ENCODE measurements at places on chromosomes 16 and 17. TPM values are rescaled to one million over a fixed set of nuclear protein-coding genes. Genes with fewer than 3 reads are reported as not detected.

Gene G6PC1
- total RNA-seq = 0.06 TPM

Gene MINK1
- total RNA-seq = 42.7 TPM

Gene PTGES3L
- 7.8 TPM for total RNA-seq

Gene CIBAR2
- not detected for total RNA-seq

Gene FN3KRP
- total RNA-seq = 17.0 TPM

Gene RRAD
- total RNA-seq = 63.9 TPM

Gene BCAS3
- 25.7 TPM for total RNA-seq

Gene KCNH4
- total RNA-seq = 0.19 TPM

Gene NOMO2
- 91.6 TPM for total RNA-seq

Gene KRT23
- total RNA-seq = not detected

Gene TMIGD1
- total RNA-seq = 0.29 TPM

Gene FNDC8
- not detected for total RNA-seq

Gene CETP
- not detected for total RNA-seq

Gene TRIM16
- total RNA-seq = 23.7 TPM

Gene CBFA2T3
- 3.7 TPM for total RNA-seq

Gene FOXJ1
- not detected for total RNA-seq

Gene NPIPA8
- total RNA-seq = not detected

Gene ZNF423
- total RNA-seq = 8.7 TPM

Gene DDX52
- 13.3 TPM for total RNA-seq

Gene CPNE2
- 27.7 TPM for total RNA-seq

Gene GPR139
- not detected for total RNA-seq

Gene CCDC144A
- total RNA-seq = 3.4 TPM

Gene FSCN2
- total RNA-seq = 1.2 TPM

Gene ZNF747
- total RNA-seq = 19.5 TPM

Gene FOXO3B
- total RNA-seq = 7.8 TPM

Gene SOST
- not detected for total RNA-seq

Gene NEK8
- total RNA-seq = 2.1 TPM

Gene NACA2
- total RNA-seq = not detected

Gene TPSD1
- total RNA-seq = 1.7 TPM

Gene NUFIP2
- 31.2 TPM for total RNA-seq

Gene SDR42E2
- not detected for total RNA-seq

Gene TPSB2
- total RNA-seq = 304 TPM

Data from esophagus muscularis mucosa (tissue), 4 donors.